CD4-positive, alpha-beta T cell treated with Interleukin-10 for 1 hour (primary cell): ENCODE measurements at places on chromosomes 5 and 9.

GRCh38 chr9:4569101-4569500, 78.8 kb downstream of the SLC1A1 start:
- no peak for DNase-seq

DNA sequence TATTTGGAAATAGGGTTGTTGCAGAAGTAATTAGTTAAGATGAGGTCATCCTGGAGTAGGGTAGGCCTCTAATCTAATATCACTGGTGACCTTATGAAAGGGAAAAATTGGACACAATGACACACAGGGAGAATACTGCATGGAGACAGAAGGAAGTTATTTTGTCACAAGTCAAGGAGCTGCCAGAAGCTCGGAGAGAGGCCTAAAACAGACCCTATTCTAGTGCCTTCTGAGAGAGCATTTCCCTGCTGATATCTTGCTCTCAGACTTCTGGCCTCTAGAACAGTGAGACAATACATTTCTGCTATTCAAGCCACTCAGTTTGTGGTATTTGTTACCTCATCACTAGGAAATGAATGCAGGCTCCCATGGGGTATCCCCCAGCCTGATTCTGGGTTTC, 332.9 kb downstream of the CSNK1G3 start:
- DNase-seq, result no peak

GRCh38 chr5:170289121-170289520, 8.5 kb downstream of the LCP2 start:
- DNase-seq, result no peak

DNA sequence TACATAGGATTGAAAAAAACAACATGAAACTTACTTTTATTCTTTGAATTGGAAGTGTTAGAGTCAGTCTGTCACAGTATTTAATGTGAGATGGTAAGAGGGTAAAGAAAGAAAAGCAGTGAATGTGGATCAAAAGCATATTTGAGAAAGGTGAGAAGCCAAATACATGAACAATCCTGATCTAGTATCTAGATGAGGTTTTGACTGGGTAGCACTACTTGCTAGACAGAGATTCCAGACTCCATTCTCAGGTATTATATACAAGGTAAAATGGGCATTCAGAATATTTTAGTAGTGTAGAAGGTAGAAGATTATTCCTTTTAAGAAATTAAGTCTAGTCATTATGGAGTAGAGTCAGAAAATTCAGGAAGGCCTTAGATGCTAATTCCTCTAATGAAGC, 62.2 kb downstream of the SLC38A9 start:
- no peak for DNase-seq

GRCh38 chr9:77595426-77596095, 52.6 kb downstream of the GNA14 start:
- DNase-seq, result no peak

DNA sequence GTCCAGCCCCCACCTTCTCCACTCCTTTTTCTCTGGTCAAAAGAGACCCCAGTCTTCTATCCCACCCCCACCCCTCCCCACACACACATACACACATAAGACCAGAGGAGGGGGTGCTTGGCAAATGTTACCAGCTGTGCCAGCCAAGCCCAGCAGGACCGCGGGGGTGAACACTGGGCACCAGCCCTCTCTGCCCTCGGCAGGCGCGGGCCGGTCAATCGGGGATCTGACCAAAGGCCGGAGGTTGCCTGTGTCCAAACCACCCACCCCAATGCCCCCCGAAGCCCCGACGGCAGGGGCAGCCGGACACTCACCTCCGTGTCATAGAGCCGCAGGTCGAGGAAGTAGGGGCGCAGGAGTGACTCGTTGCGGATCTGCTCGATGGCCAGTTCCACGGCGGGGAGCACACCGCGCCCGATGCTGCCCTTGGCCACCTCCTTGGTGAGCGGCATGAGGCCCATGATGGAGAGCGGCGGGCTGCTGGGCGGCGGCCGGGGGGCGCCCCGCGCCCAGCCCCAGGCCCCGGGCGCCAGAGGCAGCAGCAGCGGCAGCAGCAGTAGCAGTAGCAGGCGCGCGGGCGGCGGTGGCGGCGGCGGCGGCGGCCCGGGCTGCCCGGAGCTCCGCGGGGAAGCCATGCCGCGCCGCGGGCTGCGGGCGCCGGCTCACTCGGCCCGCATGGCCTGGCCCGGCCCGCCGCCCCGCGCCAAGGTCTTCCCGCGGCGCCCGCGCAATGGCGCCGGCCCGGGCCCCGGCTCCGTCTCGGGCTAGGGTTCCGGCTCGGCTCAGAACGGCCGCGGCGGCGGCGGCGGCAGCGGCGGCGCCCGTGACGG, 417 bp downstream of the GABBR2 start:
- no peak for DNase-seq

- peak; percentile 2 for DNase-seq
Measured at GRCh38 chr5:33379757-33380156, 61.0 kb upstream of the TARS1 start.
